ENCODE measurements at places on chromosomes 4 and X.

DNA sequence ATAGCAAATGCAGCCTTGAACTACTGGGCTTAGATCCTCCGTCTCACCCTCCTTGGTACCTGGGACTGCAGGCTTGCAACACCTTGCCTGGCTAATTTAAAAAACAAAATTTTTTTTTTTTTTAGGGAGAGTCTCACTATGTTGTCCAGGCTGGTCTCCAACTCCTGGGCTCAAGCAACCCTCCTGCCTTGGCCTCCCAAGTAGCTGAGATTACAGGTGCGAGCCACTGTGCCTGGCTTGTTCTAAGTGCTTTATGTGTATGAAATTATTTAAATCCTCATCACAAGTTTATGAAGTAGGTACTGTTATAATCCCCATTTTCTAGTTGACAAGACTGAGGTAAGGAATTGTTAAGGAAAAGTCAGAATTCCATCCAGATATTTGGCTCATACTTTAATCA is 43.0 kb downstream of the CLCN3 start:
- no peak for DNase-seq

GRCh38 chr4:162347156-162347841 is 183.5 kb upstream of the FSTL5 start:
- no peak for DNase-seq

- DNase-seq, result no peak
Measured at GRCh38 chrX:120726294-120726693, 96.4 kb upstream of the C1GALT1C1 start.

DNA sequence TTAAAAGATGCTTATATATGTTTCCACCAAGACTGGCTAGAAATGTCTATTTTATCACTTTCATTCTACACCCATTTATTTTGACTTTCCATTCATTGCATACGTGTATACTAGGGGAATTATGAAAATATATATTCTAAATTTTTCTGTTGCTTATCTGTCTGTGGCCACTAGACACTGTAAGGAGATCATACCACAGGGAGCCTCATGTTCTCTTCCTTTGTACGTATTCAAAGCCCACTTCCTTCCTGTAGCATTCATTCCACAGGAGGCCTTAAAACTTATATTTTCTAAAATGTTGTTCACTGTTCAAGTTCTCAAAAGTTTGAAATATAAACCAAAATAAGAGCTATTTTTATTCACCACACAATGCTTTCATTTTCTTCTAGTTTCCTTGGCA is 1848.9 kb upstream of the TENM3 start:
- DNase-seq, result no peak

DNA sequence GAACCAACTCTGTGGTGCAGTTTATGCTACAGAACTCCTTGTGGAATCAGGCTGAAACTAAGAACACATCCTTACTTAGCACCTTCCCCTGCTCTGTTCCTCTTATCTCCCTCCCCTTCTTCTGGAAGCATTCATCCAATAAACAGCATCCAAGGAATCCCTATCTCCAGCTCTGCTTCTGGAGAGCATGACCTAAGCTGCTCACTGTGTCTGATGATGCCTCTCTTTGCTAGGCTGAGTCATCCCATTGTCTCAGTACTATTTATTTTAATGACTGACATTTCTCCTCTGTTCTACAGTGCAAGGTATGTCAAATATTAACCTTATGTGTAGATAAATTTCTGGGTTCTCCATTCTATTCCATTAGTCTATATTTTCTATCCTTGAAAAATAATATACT is 71.2 kb downstream of the BEND2 start:
- DNase-seq, result peak; percentile 45

GRCh38 chr4:8709729-8710360 is 117.3 kb downstream of the CPZ start:
- no peak for DNase-seq

DNA sequence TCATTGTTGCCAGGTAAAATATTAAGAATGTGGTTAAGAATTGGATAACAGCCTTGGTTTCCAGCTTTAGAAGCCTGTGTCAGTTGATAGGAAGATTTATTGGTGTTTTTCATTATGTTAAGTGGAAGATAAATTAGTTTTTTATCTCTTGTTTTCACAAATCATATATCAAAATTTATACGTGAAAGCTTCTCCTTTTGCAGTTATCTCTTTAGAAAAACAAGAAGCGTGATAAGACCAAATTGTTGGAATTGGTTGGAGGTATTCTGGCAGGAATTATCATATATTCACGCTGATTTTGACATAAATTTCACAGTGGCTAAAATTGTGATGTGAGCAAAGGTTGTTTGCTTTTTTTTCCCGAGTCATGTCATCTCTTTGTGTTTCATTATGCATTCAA is 90.6 kb downstream of the FRMPD4 start:
- no peak for DNase-seq

DNA sequence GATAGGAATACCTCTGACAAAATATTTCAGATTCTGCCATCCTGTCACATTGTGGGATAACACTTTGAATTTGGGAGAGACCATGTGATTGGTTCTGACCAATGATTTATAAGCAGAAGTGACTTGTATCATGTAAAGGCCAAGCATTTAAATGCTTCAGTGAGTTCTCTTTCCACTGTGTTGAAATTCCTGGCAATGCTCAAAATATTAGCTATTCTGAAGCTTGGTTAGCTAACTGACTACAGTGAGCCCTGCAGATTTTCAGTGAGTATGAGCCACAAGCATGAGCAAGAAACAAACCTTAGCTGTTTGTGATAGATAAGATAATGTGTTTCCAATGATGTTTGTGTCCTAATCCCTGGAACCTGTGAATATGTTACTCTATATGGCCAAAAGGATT is 562.8 kb upstream of the AADAT start:
- DNase-seq, result peak; percentile 27

- DNase-seq, result peak; percentile 77
Measured at GRCh38 chrX:47187106-47187677, 6.4 kb upstream of the UBA1 start.

DNA sequence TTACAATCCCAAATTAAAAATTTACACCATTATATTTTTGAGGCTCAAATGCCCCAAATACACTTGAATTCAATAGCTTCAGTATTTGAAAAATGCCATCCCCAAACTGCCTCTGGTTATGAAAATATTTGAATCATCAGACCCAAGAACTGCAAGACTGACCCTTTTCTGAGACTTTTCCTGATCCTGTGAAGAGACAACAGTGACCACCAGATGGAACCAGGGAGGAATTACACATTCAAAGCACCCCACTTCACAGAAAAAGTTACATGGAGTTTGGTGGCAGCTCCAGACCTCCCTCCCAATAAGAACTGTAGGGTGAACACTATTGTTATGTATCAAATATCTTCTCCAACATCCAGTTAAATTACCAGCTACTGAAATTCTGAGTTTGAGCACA is 44.0 kb upstream of the SCD5 start:
- DNase-seq, result peak; percentile 11

GRCh38 chr4:158164768-158165213 is 8.0 kb downstream of the GASK1B start:
- DNase-seq, result no peak

GRCh38 chrX:118853596-118853995 is 30.0 kb downstream of the ZCCHC12 start:
- no peak for DNase-seq

DNA sequence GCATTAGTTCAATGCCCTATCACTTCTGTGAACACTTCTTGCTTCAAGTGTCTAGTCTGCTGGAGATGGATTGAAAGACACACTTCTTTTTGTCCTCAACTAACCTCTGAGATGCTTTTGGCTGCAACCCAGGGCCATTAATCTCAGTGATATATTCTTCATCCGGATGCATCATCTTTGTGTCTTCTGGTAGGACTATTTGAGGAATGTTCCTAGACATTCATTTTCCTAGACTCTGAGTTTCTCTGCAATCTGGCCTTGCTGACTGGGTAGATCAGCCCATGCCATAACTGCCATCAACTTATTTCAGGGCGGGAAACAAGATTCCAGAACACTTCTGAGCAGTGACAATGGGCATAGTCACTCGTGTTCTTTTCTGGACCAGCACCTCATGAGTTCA is 329.4 kb downstream of the PDGFC start:
- no peak for DNase-seq

DNA sequence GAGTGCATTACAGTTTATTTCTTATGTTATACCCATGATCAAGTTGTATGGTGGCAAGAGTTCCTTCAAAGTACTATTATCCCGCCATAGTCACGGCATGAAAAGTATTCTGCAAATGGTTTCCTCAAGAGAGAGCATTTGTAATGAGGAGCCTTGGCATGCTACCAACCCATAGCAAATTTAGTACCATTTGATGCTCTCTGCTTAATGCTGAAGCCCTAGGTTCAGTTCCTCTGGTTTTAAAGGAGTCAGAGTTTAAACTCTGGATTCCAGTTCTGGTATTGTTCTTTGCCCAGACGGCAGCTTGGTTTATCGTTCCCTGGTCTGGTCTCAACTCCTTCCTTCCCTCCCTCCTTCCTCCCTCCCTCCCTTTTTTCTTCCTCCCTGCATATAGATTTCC is 371.3 kb downstream of the BMPR1B start:
- peak; percentile 10 for DNase-seq

DNA sequence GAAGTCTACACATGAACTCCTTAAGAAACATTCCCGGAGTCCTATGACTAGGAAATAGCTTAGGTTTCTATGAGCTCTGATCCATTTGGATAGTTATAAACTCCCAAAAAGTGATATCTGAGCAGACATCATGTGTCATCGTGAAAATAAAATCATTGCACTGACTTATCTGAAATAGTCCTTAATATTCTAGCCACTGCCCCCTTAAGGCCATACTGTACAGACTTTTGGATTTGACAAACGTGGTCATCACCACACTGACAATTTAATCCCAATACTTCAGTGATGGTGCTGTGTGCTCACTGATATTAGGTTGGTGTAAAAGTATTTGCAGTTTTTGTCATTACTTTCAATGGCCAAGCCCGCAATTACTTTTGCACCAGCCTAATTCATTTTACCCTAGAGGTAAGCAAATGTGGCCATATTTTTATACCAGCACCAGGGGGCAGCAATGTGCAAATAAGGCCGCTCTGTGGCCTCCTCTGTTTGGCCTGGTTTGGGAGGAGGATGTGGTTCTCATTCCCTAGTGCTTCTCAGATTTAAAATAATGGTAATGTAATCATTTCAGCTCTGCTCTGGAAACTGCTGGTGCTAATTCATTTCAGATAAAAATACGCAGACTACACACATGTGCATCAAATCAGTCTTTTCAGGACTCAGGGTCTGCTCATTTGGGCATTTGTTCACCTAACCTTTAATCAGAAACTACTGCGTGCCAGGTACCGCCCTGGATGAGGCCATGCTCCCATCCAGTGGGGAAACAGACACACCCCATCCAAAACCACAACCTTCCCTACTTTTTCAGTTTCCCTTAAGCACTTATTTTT is 196.4 kb upstream of the C1QTNF7 start:
- DNase-seq, result peak; percentile 65

- peak; percentile 39 for DNase-seq
Measured at GRCh38 chr4:125703443-125703842, 388.7 kb downstream of the FAT4 start.

DNA sequence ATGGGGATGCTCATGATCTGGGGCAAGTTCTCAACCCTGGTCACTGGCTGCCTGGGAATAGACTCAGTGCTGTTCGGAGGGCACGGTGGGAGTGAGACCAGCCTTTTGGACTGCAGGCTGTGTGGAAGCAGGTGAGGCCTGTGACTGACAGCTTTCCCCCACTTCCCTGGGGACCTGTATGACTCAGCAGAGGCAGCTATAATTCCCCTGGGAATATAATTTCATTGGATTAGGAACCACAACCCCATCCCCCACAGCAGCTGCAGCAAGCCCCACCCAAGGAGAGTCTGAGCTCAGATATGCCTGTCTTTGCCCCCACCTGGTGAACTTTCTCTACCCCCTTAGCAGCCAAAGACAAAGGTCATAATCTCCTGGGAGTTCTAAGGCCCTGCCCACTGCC is 408.6 kb downstream of the PPP3CA start:
- DNase-seq, result no peak

GRCh38 chr4:140603286-140603685 is 34.5 kb upstream of the UCP1 start:
- no peak for DNase-seq

- DNase-seq, result no peak
Measured at GRCh38 chrX:2228536-2228935, 272.2 kb downstream of the DHRSX start.

DNA sequence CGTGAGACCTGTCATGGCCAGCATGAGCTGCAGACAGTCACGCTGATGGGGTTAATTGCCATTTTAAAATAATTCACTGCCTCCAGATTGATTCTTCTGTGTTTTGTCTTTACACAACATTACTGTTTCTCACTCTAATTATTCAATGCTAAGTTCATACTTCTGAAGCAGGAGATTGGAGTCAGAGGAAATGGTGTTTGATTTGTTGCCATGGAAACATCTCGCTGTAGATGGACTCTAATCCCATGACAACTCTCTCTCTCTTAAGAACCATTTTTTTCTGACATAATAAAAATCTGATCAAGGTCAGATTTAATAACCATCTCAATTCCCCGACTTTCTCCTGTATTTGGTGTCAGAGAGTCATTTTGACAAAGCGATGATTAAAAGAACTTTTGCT is 209.0 kb downstream of the IDS start:
- DNase-seq, result no peak

DNA sequence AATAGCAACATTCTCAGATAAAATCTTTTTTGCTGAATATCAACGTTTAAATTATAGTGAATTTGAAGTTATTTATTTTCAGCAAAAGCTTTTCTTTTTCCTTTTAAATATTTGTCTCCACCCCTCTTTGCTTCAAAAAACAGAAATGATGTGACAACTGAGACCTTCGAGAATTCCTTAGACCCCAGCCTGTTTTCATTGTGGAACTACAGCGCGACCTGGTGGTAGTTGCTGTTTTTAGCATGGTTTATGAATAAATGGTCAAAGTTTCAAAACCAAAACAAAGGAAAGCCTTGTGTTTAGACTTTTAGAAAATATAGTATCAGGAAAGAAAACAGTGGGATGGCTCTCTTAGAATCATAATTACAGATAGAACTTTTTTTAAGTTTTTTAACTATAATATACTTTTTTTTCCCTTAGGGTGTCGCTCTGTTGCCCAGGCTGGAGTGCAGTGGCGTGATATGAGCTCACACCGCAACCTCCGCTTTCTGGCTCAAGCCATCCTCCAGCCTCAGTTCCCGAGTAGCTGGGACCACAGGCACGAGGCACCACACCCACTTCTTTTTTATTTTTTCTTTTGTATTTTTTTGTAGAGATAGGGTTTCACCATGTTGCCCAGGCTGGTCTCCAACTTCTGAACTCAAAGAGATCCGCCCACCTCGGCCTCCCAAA is 26.8 kb upstream of the TMEM184C start:
- peak; percentile 50 for DNase-seq
